GOT3 (cell line): ENCODE measurements at places on chromosomes 7 and 10.

DNA sequence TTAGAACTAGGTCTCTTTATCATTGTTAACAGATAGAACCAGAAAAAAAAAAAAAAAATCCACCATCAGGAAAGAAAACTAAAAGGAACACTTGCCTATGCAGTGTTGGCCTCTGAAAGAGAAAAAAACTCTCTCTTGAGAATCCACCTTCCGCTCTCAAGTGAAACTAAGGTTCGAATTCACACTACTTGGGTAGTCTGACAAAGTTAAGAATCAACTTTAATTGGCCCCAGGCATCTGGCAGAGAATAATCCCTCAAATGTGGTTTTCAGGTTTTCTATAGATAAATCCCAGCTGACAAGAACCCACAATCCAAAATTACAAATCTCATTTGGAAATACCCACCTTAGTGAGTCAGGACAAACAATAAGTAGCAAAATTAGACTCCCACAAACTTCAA is 199.7 kb upstream of the LRRN3 start:
- no peak for DNase-seq

DNA sequence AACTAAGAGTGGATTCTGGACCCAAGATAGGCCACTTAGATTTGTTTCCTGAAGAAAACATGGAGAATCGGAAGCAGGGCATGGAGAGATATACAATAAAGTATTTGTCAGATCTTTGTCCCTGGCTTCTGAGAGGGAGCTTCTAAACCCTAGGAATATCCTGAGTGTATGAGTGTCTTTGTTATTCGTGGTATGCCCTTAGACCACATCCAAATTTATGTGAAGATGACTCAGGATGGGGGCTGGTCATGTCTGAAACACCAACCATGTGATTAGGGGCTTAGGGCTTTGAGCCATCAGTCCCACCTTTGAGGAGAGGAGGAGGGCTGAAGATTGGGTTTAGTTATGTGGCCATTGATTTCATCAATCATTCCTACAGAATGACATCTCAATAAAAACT is 69.7 kb upstream of the PLPP4 start:
- no peak for DNase-seq

DNA sequence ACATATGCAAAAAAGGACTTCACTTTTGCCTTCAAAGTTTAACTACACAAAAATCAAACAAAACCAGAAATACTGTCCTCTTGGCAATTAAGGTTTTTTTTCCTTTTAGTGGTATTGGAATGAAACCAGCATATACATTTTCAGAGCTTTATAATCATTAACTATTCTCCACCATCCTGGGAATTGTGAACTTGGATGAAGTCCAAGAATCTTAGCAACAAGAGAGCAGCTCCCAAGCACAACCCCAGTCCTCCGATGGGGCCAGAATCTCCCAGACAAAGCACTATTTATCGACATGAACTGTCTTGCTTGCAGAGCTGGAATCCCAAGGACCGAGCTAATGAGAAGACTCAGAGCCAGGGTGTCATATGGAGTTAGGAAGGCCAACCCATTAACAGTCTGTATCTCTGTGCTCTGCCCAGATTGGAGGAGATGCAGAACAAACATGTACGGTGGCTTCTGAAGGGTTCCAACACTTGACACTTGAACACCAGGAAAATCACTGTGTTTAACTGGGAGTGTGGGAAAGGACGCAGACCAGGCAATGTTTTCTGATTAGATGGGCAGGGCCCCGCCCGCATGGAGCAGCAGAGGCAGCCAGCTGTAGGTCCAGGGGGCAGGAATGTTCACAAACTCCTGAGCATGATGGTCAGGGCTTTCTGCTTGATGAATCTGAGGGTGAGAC is 35.5 kb downstream of the PPP1R3C start:
- no peak for DNase-seq

- DNase-seq, result no peak
These were observed 5.0 kb downstream of the LSMEM1 start for GRCh38 chr7:112485766-112486165.

- no peak for DNase-seq
These were observed 1.6 kb upstream of the IDI1 start for GRCh38 chr10:1050554-1050953.

DNA sequence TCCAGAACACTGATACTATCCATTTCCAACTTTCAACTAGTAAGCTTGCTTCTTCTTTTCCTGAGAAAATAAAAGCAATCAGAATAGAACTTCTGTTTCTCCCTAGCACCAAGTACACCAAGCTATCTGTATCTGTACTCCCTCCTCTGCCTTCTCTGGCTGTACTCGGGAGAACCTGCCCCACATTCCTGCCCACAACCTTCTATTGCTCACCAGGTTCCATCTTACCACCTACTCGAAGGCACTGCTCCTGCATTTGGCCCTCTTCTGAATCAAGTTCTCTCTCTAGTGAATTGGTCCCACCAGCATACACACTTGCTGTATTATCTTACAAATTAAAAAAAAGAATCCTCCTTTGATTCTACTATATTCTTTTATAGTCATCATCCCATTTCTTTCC is 169.6 kb upstream of the PTN start:
- no peak for DNase-seq

DNA sequence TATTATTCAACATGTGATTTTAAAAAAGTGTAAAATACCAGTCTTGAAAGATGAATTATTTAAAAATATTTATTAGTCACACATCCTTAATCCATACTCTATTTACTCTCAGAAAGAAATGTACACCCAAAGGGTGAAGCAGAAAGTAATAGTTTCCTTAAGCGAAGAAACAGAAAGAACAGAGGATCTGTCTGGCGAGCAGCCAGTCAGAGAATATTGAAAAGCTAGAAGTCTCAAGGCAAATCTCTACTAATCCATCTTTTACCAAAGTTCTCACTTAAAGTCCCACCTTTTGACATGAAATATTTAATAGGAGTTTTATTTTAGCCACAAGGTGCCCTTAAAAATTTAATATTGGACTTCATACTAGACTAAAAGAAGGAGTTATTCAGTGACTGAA is 46.7 kb downstream of the MKX start:
- DNase-seq, result no peak

DNA sequence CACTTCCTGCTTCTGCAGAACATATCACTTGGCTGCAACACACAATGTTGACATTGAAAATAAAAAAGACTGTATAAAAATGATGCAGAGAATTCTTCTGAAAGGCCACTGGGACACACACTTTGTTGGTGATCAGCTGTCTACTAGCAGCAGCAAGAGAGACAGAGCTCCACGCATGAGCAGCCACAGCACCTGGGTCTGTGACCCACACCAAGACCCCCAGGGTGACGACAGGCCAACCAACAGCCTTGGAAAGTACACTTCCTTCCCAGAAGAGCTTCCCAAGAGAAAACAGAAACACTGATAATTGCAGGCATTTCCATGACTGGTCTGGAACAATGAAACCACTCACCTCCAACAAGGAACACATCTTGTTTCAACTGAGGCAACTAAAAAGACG is 239.0 kb downstream of the DIP2C start:
- DNase-seq, result no peak

DNA sequence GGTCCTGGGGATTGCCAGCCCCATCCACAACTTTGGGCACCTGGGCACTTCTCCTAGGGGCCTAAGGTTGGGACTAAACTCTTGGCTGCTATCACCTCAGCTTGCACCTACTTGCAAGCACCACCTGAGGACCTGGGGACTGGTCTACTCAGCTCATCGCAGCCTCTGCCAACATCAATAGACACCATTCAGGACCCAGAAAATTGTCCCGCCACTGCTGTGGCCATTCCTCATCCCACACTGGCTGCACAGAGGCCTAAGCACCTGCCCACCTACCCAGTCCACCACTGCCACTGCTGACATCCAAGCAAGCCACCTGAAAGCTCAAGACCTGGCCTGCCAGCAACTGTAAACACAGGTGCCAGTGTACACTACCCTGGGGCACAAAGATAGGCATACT is 234.1 kb downstream of the STK31 start:
- DNase-seq, result no peak

DNA sequence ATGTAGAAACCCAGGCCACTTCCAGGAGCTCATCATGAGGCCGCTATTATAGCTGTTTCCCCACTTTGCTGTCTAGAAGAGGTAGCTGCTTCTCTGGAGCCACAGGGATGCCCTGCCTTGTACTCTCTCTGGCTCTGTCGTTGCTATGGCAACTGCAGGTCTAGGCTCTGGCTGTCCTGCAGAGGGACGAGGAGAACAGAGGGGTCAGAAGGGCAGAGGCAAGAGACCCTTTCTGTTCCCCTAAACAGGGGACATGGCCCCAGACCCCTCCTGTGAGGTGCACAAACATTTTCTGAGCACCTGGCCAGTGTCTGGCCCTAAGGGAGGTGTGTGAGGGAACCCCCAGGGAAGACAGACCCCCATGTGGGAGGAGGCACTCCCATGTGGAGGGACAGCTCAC is 31.4 kb downstream of the ITPRIP start:
- DNase-seq, result no peak

GRCh38 chr10:54800741-54801421 is at the start of gene PCDH15:
PCDH15 (minus strand) TSS chr10:54801231; CDS start chr10:54664262, 136,969 bp downstream.
- no peak for DNase-seq

GRCh38 chr10:132551808-132552130 is 14.2 kb downstream of the INPP5A start:
- no peak for DNase-seq
